Panc1 (cell line): ENCODE measurements at places on chromosomes 7 and 10.

- peak; percentile 96 for DNase-seq
Observed at GRCh38 chr7:112481833-112482670, 1.3 kb downstream of the LSMEM1 start.

GRCh38 chr7:100396421-100396982 lies 23.2 kb downstream of the PILRA start:
- DNase-seq = no peak

DNA sequence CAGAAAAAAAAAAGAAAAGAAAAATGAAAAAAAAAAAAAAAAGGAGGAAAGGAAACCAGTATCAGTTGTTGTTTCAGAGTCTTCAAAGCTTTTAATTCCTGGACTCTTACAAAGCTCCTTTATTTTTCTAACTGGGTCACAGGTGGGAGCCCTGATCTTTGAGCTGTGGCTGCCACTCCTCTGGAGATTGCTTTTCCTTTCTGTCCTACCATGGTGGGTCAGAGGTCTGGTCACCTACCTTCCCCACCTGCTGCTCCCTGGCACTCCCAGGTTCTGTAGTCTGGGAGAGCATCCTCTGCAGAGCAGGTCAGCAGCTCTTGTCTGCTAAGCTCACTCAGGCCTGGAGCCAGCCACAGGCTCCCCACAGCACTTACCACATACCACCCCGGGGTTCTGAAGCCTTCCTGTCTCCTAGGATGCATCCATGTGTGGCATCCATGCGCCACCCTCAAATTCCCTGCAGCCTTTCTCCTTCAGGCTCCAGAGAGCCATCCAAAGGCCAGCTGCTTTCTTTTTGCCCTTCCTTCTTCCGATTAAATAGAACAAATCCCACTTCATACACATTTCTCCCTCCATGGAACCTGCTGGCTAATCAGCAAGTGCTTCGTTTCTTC lies 73.2 kb upstream of the TPK1 start:
- DNase-seq = no peak

- DNase-seq = no peak
Observed at GRCh38 chr7:145644426-145645134, 472.0 kb upstream of the CNTNAP2 start.

DNA sequence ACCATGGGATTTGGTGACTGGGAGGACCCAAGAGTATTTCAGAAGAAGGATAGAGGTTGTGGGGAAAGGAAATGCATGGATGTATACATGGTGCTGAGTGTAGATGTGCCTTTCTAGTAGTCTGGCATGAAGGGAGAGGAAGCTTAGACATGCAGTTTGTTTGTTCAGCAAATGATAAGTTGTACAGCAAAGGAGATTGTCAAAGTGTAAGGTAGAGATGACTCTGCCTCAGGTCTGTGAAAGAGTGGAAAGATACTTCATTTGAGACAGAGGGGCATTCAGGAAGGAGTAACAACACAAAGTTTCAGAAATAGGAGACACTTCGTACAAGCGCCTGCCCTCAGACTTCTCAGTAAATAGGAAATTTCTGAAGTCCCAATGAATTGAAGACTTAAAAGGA lies 152.3 kb downstream of the CELF2 start:
- DNase-seq = no peak

DNA sequence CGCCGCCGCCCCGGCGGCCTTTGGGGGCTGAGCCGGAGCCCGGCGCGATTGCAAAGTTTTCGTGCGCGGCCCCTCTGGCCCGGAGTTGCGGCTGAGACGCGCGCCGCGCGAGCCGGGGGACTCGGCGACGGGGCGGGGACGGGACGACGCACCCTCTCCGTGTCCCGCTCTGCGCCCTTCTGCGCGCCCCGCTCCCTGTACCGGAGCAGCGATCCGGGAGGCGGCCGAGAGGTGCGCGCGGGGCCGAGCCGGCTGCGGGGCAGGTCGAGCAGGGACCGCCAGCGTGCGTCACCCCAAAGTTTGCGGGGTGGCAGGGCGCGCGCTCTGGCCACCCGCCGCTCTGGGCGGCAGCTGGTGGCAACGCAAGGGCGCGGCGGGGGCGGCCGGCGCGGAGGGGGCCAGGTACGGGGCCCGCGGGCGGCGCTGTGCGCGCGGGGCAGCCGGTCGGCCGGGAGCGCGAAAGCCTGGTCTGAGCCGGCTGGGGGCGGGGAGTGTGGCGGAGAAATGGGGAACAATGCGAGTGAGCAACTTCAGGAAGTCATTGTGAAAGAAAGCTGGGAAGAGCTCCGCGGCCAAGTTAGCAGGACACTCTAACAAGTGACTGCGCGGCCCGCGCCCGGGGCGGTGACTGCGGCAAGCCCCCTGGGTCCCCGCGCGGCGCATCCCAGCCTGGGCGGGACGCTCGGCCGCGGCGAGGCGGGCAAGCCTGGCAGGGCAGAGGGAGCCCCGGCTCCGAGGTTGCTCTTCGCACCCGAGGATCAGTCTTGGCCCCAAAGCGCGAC lies at the start of gene IKZF1:
TSS of gene IKZF1 (plus strand) at position 588 of the 782 bp plus-strand sequence. CDS start 14,346 bp downstream, outside the sequence.
- DNase-seq = no peak

GRCh38 chr10:21385996-21386585 lies 139.4 kb downstream of the SKIDA1 start:
- no peak for DNase-seq

GRCh38 chr10:128053356-128053755 lies 72.9 kb downstream of the MKI67 start:
- DNase-seq = no peak

DNA sequence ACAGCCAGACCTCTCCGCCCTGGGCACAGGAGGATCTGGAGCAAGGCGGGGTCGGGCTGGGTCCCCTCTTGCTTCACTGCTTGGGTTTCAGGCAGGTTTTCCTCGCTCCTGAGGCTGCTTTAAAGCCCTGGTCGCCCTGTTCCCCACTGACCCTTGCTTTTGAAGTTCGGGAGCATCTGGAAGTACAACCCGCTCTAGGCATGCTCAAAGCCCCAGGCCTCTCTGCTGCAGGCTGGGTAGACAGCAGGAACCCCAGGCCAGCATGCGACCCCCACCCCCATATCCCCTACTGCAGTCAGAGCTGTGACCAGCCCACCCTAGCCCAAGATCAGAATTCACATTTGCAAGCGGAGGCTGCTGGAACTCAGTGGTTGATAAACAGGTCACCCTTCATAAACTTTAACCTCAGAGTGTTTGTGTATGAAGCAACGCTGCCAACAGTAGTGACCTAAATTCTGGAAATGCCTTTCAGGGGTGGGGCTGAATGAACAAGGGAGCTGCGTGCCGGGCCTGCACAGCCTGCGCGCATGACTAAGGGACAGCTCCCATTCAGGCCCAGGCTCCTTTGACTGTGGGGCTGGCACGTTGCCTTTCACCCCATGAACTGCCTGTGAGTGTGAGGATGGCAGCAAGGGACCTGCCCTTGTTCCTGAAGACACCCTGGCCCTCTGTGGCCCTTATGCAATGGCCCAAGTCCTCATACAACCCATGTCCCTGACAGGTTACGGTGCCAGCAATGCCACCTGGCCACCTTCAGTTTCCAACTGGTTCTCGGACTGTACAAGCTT lies 52.5 kb downstream of the PROSER2 start:
- peak; percentile 48 for DNase-seq

- DNase-seq = no peak
Observed at GRCh38 chr7:94472608-94473007, 37.0 kb upstream of the CASD1 start.

DNA sequence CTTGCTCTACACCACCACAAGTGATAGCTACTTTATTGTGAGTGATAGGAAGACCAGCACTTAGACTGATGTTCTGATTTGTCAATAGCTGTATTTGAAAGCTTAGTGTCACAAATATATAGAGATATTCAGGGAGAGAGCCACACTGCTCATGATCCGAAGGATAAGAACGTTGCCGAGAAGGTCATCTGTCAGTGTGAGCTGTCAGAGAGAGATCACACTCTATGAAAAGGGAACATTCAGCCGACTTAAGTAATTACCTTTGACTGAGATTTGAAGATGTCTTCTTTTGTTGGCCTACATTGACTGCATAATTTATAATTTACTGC lies 322.6 kb downstream of the TFEC start:
- no peak for DNase-seq

DNA sequence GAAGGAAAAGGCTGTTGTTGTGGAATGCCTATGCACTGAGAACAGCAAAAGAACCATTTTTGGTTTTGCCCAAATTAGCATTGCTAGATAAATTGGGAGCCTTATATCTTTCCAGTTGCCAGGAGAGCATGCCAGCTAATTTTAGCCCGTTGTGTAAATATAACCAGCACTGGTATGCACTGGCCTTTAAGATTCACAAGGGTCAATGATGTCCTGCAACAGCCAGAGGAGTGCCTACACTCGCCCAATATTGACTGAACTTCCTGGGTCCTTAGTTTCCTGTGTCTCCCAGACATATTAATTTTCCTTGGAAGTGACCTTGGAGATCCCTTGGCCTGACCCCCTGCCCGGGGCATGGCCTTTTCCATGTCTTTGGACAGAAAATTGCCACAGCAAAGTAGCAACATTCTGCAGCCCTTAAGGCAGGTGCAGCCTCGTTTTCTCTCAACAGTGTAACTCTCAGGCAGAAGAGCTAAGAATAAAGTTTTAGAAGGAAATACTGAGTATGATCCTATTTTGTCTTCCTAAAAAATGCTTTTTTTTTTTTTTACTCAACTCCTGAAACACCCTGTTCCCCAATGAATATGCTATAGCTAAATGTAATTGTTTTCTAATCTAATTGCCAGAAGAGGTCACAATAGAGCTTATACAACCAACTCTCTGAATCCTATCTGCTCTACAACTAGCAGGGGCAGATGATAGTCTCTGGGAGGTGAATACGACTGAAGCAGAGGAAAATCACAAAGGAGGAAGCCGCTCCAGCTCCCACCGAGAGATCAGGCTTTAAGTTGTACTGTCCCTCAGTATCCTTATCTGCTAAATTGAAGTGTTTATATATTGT lies 131.9 kb upstream of the PCGF5 start:
- no peak for DNase-seq

DNA sequence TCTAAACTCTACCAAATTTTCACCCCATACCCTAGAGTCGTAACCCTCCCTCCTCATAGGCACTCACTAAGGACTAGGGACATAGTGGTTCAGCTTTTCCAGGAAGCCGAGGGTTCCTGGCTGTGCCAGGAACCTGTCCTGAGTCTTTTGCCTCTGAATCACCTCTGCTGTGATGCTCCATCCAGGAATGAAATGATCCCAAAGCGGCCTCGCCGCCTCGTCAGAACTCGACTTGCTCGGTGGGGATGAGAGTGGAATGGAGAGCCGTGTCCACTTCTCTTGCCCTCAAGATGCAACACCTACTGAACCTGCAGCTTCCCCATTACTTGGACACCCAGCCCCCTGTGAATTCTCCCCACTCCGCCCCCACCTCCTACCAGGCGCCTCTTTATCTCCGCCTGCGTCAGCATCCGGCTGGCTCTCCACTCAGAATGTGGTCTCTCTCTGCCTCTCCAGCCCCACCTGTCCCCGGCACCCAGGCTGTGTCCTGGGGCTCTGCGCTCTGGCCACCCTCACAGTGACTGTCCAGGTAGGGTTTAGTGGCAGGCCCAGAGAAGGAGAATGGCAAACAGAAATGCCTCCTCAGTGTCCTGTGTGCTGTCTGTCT lies 366.1 kb upstream of the ZNF32 start:
- no peak for DNase-seq

DNA sequence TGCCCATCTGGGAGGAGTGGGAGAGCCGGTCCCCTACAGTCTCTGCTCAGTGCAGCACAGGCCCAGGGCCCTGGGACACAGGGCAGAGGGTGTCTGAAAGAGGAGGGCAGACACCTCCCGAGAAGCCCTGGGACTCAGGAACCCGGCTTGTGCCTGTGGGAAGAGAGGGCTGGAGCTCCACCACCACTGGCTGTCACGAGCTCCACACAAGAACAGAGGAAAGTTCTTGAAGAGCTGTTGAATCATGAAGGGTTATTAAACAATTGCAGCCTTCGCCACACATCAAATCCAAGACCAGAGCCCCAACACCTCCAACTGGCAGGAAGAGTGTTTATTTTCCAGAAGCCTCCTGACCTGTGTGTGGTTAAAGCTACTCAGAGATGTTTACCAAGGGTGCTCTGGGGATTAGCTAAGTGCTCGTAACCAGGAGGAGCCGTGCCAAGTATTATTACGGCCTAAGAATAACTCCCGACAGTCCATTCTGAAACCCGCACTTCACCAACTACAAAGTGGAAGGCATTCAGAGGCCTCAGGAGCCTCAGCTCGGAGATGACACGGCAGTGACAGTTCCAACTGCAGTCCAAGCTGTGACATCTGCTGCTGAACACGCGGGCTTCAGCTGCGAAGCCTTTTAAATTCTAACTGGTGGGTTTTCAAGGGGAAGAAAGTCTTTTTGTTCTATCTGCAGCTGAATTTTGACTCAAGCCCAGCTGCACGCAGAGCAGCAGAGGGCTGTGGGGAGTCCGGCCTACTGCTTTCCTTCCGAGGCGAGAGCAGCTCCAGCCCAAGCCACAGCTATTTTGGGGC lies 75.1 kb downstream of the MAD1L1 start:
- DNase-seq = peak; percentile 32

GRCh38 chr7:151711906-151712809 lies 164.8 kb downstream of the PRKAG2 start:
- DNase-seq = no peak

DNA sequence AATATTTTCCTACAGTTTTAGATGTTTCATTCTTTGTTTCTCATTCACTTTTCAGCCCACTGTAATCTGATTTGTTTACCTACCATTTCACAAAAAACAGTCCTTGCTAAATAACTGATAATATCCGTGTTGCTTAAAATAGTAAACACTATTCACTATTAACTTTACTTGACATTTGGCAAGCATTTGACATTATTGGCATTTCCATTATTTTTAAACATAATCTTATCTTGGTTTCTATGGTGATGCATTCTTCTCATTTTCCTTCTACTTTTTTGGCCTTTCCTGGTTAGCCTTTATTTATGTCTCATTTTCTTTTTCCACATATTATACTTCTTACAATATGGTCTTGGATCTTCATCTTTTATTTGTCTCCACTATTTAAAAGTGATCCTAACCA lies 715.3 kb downstream of the DNAJB9 start:
- no peak for DNase-seq

- no peak for DNase-seq
Observed at GRCh38 chr10:131915990-131916766, 15.4 kb downstream of the PPP2R2D start.

- no peak for DNase-seq
Observed at GRCh38 chr10:31134311-31134952, 102.8 kb upstream of the ZNF438 start.

- no peak for DNase-seq
Observed at GRCh38 chr7:26531926-26532325, 240.3 kb downstream of the SNX10 start.

DNA sequence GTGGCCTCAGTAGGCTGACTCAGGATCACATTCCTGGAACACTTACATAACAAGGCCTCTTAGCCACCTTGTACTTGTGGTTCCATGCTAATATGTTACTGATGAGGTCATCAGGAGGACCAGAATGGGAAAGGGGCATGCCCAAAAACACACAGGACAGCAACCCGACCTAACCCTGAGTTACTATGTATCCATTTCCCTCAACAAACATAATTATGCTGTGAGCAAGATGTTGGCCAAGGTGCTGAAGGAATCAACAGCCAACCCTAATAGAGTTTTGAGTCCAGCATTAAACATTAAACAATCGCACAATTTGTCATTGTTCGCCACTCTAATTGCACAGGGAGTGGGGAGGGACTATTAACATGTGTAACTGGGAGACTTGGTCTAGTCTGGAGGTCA lies 129.4 kb downstream of the PLPP4 start:
- DNase-seq = no peak
